ENCODE measurements at places on chromosomes 3 and 15. TPM values are rescaled to one million over a fixed set of nuclear protein-coding genes. Genes with fewer than 3 reads are reported as not detected.

Gene MCF2L2
- 0.15 TPM for total RNA-seq

Gene PARP15
- not detected for total RNA-seq

Gene IMP3
- total RNA-seq = 91.4 TPM

Gene MOBP
- not detected for total RNA-seq

Gene LTF
- not detected for total RNA-seq

Measured in A549 treated with CpdA at 1 μM for 4 hours (cell line).